CD8-positive, alpha-beta T cell (primary cell): ENCODE measurements at places on chromosomes 1 and 21.

DNA sequence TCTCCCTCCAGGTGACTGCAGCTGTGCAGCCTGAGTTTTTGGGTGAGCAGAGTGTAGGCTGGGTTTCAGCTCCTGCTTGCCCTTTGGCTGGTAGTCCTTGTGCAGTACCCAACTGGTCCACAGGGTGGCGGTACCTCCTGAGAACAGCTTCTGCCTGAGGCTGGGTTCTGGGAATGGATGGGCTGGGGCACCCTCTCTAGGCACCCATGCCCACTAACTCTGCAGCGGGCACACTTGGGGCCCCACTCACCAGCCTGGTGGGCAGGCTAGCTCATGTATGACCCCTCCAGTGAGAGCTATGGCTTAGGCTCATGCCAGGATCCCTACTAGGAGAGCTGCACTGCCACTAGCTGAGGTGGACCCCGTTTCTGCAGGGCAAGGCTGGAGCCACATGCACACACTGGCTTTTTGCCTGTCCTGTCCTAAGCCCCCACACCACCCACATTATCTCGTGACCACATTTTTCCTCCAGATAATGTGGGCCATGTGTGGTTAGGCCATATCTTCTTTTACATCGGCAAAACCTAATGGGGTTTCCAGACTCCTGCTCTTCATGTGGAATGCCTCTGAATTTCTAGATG lies 15.5 kb upstream of the GSTM4 start:
- DNase-seq = peak; percentile 79

DNA sequence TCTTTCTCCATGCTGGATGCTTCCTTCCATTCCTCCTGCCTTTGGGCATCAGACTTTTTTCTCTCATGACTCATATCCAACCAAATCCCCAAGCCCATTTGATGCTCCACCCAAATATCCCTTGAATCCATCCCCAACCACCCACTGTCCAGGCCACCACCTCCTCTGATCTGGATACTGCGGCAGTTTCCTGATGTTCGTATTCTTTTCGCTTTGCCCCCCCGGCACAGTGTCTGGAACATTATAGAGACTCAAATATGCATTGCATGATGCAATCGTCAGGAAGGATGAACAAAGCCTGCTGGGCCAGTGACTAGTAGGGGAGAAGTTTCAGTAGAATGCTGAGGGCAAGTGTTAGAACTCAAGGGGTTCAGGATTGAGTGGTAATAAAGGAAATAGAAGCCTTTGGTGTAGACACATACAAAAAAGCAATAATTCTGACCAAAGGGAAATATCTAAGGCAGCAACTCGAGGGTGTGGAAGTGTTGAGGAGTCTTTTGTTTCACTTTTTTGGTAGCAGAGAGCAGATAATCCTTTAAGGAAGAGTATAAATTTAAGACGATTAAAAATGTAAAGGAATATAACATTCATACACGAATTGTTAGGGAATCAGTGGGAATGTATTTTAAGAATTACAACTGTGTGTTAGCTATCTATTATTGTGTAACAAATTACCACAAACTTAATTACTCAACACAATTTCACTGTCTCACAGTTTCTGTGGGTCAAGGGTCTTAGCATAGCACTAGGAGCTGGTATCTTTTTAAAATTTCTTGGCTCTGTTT lies 7.5 kb downstream of the S100A11 start:
- no peak for DNase-seq

DNA sequence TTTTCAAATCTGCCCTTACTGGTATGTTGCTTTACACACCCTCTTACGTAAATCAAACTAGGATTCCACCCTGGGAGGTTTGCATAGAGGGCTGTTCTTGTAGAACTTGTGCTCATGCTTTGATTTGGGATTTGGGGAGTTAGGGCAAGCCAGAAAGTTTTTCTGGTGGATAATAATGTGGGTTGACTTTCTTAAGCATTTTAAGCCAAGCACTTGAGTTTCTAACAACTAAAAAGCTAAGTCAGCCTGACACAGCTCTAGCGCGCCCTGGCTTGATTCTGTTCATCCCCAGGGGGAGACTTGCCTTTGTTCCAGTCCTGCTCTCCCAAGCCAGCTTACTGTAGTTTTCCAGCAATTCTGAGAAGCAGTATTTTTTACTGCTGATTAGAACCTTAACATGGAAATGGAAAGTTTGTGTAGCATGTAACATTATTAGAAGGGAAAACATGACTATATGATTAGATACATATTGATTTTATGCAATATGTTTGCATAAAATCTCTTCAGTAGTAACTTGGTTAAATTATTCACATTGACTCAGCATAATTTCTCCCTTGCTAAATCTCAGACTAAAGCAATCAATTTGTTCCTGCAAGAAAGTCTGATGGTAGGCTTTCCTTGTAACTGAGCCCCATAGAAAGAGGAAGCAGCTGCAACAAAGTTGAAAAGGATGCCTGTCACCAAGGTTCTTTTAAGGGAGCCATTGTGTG lies 11.0 kb upstream of the PGD start:
- DNase-seq = no peak

- no peak for DNase-seq
Observed at GRCh38 chr1:207811319-207811718, 59.5 kb downstream of the CD46 start.

GRCh38 chr1:48027533-48027835 lies 30.3 kb upstream of the TRABD2B start:
- no peak for DNase-seq

- no peak for DNase-seq
Observed at GRCh38 chr21:35381743-35382310, 332.7 kb upstream of the RUNX1 start.

DNA sequence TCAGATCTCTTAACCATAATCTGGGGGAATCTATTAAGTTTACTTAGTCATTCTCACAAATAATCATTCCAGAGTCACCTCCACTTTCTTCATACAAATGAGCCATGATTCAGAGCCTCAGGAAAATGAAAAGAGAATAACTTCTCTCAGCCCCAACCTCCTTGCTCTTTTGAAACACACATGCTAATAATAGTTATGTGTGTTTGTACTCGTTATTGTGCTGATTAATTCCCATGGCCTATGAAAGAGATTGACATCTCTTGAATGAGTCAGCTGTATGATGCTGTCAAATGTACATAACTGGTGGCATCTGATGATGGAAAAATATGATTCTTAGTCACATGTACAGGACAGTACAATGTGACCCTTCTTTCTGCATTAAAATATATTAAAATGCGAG lies 41.5 kb downstream of the DTL start:
- no peak for DNase-seq

GRCh38 chr1:224639426-224639975 lies 23.4 kb downstream of the CNIH3 start:
- no peak for DNase-seq

GRCh38 chr1:158329733-158330132 lies 1.6 kb downstream of the CD1B start:
- DNase-seq = no peak

DNA sequence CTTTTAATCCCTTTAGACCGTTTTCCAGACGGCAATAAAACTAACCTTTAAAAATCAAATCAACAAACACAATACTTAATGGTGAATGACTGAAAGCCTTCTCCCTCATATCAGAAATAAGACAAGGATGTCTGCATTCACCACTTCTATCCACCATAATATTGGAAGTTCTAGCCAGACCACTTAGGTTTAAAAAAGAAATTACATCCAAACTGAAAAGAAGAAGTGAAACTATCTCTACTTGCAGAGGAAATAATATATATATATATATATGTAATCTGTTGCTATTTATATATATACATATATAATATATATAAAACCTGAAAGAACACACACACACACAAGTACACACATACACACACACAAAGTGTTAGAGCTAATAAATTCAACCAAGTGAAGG lies 100.4 kb downstream of the BRINP3 start:
- DNase-seq = no peak

DNA sequence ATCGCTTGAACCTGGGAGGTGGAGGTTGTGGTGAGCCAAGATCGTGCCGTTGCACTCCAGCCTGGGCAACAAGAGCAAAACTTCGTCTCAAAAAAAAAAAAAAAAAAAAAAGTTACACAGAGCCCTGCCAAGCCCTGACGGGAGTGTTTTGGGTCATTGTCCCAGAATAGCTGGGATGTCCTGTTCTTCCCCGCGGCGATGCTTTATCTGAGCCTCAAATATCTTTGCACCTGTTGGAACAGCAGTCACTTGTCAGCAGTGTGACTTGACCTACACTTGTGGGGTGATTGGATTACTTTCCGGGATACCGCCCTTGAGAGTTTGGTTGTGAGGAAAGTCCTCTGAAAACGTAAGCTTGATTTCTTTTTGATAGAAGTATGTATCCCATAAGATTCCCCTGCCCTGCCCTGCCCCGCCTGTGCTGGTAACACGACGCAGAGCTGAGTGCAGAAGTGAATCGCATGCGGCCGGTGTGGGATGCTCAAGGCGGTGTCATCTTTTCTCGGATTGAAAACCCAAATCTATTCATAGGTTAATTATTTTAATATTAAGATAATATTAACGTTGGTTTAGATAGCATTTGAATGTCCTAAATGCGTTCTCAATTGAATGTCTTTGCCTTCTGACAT lies 50.9 kb downstream of the PCNT start:
- no peak for DNase-seq

- DNase-seq = no peak
Observed at GRCh38 chr1:3561702-3562101, 49.6 kb downstream of the MEGF6 start.

DNA sequence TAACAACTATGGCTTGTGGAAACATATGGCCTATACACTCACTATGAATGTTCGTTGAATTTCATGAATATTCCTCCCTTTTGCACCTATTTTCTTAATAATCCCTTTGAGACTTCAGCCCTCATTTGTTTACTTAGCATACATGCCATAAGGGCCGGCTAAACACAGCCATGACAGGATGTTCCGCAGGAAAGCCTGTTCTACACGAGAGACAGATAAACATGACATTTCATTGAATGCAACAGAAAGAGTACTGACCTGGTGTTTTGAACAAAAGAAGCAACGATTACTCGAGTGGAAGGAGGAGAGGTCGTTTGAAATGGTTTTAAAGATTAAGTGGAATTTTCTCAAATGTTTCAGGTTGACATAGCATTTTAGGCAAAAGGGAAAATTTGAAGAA lies 459.5 kb upstream of the CXADR start:
- DNase-seq = no peak

DNA sequence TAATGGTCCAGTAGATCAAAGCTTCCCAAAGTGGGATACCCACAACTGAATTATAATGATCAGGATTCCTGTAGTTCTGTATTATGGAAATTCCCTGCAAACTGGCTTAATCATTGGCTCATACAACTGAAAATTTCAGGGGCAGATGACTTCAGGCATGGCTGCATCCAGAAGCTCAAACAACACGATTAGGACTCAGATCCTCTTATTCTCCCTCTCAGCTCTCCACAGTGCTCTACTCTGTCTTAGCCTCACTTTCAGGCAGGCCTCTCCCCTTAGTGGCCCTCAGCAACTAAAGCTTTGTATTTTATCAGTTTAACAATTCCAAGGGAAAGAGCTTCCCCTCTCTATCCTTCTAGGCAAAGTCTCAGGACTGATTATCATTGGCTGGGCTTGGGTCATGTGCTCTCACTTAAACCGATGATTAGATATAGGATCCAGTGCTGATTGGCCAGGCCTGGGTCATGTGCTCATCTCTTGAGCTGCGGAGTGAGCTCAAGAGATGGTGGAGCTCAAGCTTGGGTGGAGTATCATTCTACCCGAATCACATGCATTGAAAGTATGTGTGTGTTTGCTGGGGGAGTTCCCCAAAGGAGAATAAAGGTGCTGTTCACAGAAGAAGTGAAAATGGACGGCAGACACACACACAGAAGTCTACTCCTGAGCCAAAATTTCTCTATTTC lies 57.9 kb upstream of the RUNX3 start:
- DNase-seq = peak; percentile 71

DNA sequence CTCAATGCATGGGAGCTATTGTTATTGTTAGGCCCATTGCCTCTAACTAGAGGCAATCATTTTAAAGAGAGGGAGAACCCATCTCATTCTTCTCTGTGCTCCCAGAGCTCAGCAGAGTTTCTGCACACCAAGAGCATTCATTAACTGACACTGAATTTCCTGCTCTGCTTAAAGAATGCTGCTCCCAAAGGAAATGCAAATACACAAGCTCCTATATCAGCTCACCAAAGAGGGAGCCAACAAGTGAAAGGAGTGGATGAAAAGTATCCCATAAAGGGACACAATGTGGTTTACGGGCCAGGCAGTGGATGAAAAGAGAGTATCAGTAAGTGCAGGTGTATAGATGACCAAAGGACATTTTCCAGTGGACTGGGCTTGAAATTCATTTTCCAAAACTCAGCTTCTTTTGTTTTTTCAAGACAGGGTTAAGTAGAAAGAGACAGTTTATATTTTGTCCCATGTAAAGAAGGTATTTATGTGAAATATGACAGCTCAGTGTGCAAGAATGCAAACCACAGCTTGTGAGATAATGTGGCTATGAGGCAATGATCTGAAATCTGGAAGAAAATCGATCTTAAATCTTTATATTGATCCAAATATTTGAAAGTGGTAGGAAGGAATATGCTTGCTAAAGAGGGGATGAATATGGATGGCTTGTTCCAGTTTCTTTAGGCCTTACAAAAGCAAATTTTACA lies 207.7 kb upstream of the CAMK1G start:
- DNase-seq = no peak

DNA sequence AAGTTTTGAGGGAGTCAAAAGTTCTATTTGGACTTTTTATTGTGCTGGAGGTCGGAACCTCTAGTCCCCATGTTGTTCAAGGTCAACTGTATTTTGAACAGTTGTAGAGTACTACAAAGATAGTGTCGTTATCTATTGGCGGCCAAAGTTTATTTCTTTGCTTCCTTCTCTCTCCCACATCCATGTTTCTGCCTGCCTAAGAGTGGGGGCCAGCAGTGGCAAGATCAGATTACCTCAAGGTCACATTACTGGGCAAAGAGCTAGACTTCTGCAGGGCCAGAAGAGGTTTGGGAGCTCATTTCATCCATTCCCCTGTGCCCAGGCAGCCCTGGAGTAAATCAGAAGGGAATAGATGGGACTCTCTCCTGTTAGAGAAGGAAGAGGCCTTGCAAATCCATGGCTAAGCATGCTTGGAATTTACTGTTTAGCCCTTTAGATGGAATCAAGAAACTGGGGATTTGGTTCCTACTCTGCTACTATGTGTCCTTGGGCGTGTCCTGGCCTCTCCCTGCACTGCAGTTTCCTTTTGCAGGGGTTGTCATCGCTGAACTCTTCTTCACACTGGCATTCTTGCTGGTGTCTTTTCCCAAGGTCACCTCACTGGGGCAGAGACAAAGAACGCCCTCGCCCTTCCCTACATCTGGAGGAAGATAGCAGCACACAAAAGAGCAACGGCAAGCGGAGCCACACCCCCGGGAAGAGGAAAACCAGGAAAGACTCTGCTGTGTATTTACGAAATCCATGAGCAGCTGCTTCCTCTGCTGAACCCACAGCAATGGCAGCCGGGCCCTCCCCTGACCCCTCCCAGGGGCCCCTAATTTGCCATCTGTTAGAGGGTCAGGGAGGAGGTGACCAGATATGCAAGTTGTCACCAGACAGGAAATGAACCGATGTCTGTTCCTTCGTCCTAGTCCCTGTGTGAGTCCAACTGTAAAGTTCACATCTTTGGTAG lies 73.3 kb downstream of the PLPP3 start:
- DNase-seq = no peak

- DNase-seq = no peak
Observed at GRCh38 chr1:99550198-99550597, 95.7 kb upstream of the PALMD start.

GRCh38 chr1:192190066-192190465 lies 31.8 kb downstream of the RGS18 start:
- no peak for DNase-seq
